ENCODE measurements at places on chromosomes 3 and 15.

GRCh38 chr3:66673293-66673692, 172.5 kb upstream of the LRIG1 start:
- no peak for DNase-seq

- no peak for DNase-seq
Observed at GRCh38 chr15:96767703-96768434, 437.4 kb downstream of the NR2F2 start.

GRCh38 chr3:12894629-12895028, 53.3 kb upstream of the RPL32 start:
- no peak for DNase-seq

GRCh38 chr3:3579658-3580057, 219.6 kb upstream of the LRRN1 start:
- DNase-seq = no peak

GRCh38 chr3:126025116-126025729, 56.2 kb downstream of the ROPN1B start:
- no peak for DNase-seq

DNA sequence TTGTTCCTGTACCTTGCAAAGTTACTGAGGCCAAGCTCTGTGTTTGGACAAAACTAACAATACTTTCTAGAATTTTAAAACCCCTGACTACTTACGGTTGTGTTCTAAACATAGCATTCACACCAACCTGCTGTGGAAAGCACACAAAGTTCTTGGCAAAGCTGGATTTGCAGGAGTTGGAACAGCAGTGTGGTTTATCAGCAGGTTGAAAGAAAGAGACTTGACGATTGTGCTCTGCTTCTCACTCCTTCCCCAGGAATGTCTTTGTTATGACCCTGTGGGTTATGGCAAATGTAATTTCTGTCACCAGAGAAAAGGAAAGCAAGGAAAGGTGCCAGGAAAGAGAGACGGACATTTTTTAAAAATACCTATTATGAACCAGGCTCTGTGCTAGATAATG, 165.5 kb upstream of the TGFBR2 start:
- no peak for DNase-seq

DNA sequence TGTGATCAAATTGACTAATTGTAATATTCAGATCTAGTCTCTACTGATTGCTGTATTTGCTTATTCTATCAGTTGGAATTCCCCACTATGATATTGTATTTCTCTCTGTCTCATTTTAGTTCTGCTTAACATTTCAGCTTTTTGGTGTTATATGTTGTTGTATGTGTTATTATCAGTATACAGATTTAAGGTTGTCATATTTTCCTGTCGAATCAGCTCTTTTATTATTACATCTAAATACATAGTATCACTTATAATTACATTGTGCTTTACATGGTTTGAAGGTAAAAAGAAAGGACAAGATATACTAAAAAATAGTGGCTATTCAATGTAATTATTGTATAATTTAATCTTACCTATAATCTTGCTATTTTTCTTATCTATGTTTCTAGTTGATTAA, 207.3 kb downstream of the LRTM1 start:
- DNase-seq = no peak

- DNase-seq = no peak
Observed at GRCh38 chr3:22249658-22250057, 498.6 kb upstream of the ZNF385D start.

- no peak for DNase-seq
Observed at GRCh38 chr15:74754593-74755215, 6.1 kb downstream of the CYP1A2 start.

- no peak for DNase-seq
Observed at GRCh38 chr3:14358426-14359211, 43.8 kb upstream of the SLC6A6 start.

- DNase-seq = no peak
Observed at GRCh38 chr3:72164635-72164978, 379.7 kb upstream of the PROK2 start.

DNA sequence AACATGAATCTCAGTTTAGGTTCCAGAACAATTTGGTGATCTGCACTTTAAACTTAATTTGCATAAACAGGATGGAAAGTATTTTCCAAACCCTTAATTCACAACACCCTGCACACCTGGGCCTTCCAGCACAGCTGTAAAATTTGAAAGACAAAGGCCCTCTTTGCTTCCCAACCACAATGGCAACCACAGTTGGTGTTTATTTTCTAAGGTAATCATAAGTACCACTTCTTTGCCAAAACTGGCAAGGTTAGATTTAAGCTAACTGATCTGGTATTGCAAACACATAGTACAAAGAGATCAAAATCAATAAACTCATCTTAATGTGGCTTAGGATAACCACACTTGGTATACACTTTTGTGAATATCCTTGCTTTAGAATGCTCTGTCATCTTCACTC, 4.1 kb downstream of the LRIG1 start:
- DNase-seq = no peak

DNA sequence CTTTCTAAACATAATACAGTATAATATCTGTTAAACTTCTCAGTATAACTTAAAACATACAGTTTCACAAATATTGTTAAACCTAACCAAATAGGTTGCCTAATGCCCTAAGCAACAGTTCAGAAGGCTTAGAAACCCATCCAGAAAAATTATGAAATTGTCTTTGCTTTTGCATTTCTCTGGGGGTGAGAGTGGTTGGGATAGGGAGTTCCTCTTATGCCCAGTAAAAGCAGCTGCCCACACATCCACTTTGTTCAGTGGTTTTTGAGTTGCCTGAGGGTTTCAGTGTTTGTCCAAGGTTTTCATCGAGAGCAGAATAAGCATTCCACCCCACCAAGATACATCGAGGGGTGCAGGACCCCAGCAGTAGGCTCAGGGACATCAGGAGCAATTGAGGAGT, 179.4 kb downstream of the CDIN1 start:
- DNase-seq = no peak

GRCh38 chr3:187978433-187979011, 175.4 kb upstream of the LPP start:
- no peak for DNase-seq

GRCh38 chr3:12879191-12879815, 37.9 kb upstream of the RPL32 start:
- no peak for DNase-seq

DNA sequence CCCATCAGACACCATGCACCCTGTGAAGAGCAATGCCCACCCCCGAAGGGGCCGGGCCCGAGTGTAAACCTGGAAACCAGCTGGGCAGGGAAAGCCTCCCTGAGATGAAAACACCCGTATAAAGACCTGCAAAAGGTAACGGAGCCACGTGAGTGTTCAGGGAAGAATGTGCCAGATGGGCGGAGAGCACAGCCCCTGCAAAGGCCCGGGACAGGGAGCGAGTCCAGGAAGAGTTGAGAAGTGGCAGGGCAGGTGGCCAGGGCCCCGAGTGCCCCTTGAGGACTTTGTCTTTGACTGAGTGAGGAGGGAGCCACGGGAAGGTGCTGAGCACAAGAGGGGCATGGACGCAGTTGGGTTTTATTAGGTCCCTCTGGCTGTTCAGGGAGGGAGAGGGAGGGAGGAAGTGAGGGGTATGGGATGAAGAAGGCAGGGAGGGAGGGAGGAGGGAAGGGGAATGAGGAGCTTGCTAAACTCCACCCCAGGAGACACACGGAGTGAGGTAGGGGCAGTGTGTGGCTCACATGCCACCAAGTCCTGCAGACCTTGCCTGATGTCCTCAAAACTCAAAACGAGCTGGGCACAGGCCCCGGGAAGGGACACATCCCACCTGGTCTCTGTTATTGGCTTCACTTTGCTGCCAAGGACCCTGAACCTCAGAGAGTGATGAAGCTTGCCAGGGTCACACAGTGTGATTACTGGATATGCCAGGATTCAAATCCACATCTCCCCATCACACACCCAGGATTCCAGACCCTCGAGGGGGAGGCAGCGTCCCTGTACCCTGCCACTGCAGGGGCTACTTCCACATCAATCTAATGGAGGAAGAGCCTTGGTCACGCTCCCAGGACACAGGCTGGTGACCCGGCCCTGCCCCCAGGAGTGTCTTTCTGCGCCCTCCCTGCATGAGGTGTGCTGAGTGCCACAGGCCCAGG, 49.1 kb upstream of the IQSEC1 start:
- DNase-seq = no peak

DNA sequence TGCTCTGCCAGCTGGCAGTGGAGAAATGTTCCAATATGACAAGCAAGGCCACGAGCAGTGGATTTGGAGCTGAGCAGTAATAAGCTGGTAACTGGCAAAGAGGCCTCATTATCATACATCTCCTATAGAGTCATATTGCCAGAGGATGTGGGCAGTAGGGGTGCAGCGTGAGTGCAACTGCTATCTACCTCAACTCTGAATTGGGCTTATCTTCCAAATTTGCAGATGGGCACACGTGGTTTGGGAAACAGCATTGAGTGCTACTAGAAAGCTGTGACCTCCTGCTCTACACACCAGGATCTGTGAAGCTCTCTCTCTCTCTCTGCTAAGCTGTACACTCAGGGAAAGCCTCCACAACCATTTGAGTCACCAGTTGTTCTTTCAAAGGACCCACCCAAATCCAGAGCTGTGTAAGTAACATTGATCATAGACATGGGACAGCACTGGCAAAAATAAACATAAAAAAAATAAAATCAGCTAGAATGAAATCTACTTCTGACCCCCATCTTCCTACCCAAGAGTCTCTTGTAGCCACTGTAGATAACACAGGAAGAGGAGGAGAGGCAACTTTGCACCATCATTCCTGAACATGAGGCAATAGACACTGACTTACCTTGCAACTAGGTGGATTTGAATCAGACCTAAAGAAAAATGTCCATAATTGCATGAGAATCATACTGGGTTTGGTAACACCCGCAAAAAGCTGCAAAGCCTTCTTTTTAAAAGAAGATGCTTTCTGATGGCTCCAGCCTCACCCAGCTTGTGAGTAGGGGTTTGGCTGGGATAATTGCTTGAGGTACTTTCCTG, 82.9 kb upstream of the THBS1 start:
- no peak for DNase-seq

GRCh38 chr3:189232790-189233189, 61.0 kb downstream of the TPRG1 start:
- DNase-seq = no peak

DNA sequence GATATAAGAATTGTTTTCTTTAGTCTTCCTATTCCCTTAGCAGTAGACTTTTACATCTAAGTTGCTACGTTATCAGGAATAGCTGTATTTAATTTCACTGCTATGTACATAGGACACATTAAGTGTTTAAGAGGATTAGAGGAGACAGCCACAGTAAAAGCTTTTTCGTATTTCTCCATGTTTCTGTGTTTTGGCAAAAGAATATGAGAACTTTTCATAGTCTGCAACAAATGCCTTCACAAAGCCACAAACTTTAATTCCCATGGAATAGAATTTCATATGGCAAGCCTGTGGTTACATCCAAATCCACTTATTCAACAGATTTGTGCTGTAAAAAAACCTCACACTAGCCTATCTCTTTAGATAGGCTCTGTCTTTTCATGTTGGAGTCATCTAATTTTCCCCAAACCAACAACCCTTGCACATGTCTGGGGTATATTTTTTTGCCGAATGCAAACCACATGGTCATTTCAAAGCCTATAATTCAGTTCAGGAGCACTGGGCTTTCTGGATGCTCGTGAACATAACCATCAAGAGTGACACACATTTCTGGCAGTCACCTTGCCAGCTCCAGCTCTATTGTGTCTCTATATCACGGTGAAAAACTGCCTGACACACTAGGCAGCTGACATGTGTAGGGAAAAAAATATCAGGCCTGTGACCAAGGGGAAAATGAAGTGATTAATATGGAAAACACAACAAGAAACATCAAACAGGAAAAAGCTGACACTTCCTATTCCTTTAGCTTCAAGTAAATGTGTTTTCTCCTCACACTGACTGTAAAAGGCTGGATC, 19.2 kb downstream of the PLD1 start:
- no peak for DNase-seq

All from NCI-H510A treated with DMSO at 0.1 percent for 48 hours (cell line).